ENCODE measurements at places on chromosomes 1 and 21. TPM values are rescaled to one million over a fixed set of nuclear protein-coding genes. Genes with fewer than 3 reads are reported as not detected.

Gene CNKSR1
- total RNA-seq, result 3.6 TPM

- H3K27me3 ChIP-seq, result no peaks in the 10 kb centered on the region
- DNase-seq, result no peak
- no peak overlapping the region for H3K4me3 ChIP-seq
- no peak overlapping the region for H3K27ac ChIP-seq
- peaks cover 8% of the 10 kb centered on the region for H3K36me3 ChIP-seq
- peaks cover 14% of the 10 kb centered on the region for H3K4me1 ChIP-seq
Observed at GRCh38 chr1:230112131-230112701, 45.2 kb downstream of the GALNT2 start.

- no peaks in the 10 kb centered on the region for H3K27me3 ChIP-seq
- peak; percentile 4 for DNase-seq
- peaks cover 6% of the 10 kb centered on the region for H3K36me3 ChIP-seq
- H3K4me3 ChIP-seq, result peak overlapping the region; percentile 79
- no peak overlapping the region for H3K27ac ChIP-seq
Observed at GRCh38 chr1:182392050-182393028, 749 bp upstream of the GLUL start.

DNA sequence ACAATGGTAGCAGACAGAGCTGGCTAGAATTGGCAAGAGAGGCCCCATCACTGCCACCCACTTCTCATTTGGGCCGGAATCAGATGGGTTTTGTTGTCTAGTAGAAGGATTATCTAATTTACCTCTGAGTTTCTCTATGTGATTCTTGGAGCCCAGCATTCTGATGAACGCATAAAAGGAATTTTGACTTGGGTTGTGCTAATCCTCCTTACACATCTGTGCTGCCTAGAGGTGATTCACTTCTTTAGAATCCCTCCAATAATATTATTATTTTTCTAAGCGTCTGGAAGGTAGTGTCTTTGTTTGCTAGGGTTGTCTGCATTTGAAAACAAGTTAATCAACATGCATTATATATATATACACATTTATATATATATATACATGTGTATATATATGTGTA, 118.1 kb downstream of the RUNX1 start:
- H3K27ac ChIP-seq, result no peak overlapping the region
- no peak overlapping the region for H3K4me3 ChIP-seq
- H3K36me3 ChIP-seq, result peaks cover 7% of the 10 kb centered on the region
- H3K4me1 ChIP-seq, result peaks cover 43% of the 10 kb centered on the region
- DNase-seq, result no peak

GRCh38 chr1:17957588-17958267, 149.9 kb upstream of the IGSF21 start:
- no peaks in the 10 kb centered on the region for H3K36me3 ChIP-seq
- H3K27ac ChIP-seq, result no peak overlapping the region
- H3K4me1 ChIP-seq, result no peaks in the 10 kb centered on the region
- peaks cover 3% of the 10 kb centered on the region for H3K27me3 ChIP-seq

DNA sequence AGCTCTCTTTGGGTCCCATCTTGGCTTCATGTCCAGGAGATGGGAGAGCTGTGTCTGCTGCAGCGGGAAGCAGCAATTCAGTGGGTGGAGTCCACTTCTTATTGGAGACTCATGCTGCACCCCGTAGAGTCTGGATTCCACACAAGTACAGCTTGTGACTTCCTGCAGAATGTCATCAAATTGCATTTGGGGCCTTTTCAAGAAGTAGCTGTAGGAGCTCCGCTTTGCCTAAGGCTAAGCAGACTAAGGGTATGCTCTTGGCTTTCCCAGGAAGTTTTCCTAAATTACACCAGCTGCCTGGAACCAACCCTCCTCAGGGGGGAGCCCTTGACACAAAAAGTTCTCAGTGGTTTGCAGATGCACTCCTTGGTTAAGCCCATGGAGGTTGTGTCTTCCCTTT, 5.7 kb upstream of the MOB3C start:
- no peaks in the 10 kb centered on the region for H3K36me3 ChIP-seq
- H3K27me3 ChIP-seq, result no peaks in the 10 kb centered on the region
- DNase-seq, result no peak
- no peak overlapping the region for H3K4me3 ChIP-seq
- H3K27ac ChIP-seq, result no peak overlapping the region

DNA sequence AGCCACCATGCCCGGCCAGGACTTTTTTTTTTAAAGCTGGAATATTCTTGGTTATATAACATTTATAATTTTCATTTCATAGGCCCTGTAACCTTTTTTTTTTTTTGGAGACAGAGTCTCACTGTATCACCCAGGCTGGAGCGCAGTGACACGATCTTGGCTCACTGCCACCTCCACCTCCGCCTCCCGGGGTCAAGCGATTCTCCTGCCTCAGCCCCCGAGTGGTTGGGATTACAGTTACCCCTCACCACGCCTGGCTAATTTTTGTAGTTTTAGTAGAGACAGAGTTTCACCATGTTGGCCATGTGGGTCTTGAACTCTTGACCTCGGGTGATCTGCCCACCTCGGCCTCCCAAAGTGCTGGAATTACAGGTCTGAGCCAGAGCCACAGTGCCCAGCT, 12.6 kb downstream of the ZYG11B start:
- no peaks in the 10 kb centered on the region for H3K27me3 ChIP-seq
- H3K4me3 ChIP-seq, result no peak overlapping the region
- H3K27ac ChIP-seq, result no peak overlapping the region
- H3K4me1 ChIP-seq, result peaks cover 2% of the 10 kb centered on the region
